Stimulated activated CD4-positive, alpha-beta T cell treated with anti-CD3 and anti-CD28 coated beads, Interleukin-15, amount 100 ng/mL, for 1 hour (primary cell): ENCODE measurements at places on chromosomes 11 and 22.

DNA sequence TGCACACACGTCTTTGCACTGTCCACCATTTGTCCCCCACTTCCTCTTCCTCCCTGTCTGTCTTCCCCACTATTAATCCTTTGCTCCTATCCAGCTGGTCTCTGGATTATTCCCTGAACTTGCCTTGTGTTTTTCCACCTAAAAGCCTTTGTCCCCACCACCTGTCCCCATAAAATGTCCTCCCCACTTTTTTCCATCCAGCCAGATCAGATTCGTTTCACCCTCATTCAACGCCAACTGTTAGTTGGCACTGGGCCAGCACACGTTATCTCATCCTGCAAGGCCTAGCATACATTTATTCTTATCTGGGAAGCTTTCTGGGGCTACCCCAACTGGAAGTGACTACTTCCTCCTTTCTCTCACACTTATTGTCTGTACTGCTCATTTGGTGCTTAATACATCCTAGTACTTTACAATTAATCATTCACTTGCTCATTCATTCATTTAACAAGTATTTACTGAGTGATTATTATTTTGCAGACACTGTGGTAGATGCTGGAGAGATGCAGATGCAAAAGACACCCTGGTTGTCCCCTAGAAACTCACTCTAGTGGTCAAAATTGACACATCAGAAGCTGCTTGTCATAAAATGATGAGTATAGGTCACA lies 96.2 kb downstream of the RASSF10 start:
- no peak for DNase-seq

DNA sequence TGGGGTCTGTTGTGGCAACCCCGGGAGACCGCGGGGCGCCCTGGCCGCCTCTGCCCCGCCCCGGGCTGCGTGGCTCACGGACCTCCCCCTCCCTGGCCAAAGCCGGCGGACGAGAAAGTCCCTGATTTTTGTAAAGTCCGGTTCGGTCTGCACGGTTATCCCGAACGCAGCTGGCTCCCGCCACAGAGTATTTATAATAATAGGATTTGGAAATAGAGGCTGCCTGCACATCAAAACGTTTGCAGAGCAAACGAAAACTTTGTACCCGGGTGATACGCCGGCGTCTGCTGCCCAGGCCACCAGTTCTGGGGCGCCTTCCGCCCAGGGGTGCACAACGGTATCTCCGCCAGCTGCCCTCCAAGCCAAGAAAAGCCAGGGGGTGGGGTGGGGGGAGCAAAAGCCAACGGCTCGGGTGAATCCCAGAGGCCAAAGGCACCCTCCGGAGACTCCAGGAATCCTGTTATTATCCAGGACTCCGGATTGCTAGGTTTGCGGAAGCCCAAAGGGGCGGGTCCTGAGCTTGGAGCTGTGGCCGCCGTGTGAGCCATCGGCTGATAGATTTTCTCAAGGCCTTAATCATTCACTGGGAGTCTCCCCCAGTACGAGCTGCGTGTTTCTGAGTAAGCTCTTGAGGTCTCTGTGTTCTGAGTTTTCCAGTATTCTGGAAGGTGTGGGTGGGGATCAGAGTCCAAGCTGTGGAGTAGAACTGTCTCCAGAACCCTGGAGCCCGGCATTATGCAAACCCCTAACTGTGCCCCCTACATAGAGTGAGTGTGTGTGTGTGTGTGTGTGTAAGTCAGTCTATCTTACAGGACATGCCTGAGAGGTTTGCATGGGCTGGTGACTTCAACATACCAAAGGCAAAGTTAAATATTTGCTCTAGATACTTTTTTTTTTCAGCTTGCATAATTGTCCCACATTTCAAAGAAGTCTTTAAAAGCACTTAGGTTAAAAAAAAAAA lies 673 bp upstream of the SHANK2 start:
- no peak for DNase-seq

DNA sequence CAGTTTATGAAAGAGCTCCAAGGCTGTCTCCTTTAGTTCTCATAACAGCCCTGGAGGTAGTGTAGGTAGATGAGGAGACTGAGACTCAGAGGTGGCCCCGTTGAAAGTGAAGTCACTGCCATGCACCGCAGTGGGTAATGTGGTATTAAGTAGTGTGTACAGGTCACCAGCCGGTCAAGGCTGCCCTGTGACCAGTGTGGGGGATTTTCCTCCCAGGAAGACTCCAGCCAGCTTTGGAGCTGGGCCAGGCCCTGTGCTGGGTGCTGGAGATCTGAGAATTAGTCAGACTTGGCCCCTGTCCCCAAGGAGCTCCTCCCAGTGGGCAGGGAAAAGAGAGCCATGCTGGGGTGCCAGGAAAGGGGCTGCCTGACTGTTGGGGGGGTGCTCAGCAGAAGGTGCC lies 5.3 kb downstream of the OMP start:
- no peak for DNase-seq

DNA sequence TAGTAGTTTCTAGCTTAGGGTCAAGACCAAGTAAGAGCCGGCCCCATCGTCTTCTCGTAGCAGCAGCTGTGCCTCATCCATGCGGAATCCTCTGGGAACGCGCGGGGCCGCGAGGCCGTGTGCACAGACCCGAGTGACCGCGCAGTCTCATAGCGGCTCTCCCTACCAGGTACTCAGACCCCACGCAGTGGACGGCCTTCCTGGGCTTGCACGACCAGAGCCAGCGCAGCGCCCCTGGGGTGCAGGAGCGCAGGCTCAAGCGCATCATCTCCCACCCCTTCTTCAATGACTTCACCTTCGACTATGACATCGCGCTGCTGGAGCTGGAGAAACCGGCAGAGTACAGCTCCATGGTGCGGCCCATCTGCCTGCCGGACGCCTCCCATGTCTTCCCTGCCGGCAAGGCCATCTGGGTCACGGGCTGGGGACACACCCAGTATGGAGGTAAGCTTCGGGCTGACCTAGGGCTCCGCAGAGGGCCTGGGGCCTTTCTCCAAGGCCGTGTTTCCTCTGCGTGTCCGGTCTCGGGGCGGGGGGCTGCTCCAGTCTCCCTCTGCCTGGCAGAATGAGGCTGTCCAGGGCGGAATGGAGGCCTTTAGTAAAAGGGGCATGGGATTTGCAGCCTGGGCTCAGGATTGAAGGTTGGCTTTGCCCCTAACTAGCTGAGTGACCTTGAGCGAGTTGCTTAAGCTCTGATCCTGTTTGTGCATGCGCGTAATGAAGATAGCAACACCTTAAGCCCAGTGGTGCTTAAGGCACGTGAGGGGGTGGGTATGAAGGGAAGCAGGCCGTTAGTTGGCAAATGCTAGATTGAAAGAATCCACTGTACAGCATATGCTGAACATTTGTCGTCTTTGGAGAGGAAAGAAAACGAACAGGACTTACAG lies 48.9 kb downstream of the ST14 start:
- DNase-seq = no peak

DNA sequence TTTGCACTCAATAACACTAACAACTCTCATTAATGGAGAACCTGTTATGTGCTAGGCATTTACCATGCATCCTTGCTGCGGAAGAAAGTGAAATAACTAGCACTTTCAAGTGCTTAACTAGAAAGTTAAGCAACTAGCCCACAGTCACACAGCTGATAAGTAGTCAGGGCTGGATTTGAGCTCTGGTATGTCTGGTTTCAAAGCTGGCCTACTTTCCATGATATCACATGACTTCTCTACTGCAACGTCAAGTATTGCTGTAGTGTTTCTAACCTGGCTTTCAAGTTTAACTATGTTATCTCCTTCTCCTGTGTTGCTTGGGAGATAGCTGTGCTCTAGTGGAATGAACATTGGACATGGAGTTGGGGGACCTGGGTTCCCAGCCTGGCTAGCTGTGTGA lies 12.1 kb downstream of the SLC15A3 start:
- DNase-seq = no peak

- no peak for DNase-seq
These were observed 10.1 kb downstream of the DGCR8 start for GRCh38 chr22:20089977-20090729.

- no peak for DNase-seq
These were observed 9.8 kb downstream of the CYP2R1 start for GRCh38 chr11:14882196-14882595.

DNA sequence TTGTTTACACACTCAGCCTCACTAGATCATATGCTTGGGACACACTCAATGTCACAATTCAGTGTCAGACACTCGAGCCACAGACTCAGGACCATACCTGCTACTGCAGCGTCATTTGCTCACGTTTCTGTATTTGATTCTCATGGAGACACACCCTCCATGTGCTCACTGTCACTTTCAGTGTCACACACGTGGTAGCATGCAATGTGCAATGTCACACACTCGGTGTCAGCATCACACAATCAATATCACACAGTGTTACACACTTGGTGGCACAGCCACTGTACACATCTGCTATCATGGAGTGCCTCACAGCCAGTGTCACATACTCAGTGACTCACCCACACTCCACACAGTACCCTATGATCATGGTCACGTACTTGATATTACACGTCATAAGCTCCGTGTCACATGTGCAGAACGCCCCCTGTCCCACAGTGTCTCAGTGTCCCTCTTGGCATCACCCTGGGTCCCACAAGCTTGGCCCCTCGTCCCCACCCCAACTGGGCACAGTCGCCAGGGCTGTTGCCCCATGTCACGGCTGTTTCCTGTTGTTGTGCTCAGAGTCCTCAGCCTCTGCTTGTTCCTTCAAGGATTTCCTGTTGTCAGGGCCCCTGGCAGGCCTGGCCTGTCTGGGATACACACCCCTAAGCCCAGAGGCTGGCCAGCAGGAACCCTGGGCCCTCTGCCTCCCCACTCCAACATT lies 49.6 kb downstream of the PDE2A start:
- DNase-seq = no peak

DNA sequence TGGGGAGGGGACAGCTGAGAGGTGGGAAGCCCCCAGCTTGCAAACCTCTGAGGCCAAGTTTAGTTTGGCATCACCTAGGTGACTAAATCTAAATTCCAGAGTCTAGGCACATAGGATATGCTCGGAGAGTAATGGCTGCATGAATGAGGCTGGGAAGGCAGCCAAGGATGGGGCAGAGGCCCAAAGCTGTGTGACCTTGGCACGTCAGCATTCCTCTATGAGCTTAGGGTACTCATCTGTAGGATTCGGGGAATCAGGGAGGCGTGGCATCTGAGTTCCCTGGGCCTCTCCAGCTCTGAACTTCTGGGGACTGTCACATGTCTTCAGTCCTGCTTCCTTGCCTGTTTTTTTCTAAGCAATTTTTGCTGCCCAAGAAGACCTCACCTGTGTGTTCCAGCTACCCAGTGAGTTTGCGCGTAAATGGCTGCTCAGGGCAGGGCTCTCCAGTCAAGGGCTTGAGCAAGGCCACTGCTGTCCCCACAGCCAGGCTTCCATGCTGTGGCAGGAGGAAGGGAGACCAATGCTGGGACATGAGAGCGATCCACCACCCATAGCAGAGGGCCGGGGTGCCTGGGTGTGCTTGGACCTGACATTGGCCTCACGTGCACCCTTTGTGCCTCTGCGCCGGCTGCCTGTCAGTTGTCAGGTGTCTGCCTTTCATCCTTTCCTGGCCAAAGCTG lies 13.9 kb downstream of the DAGLA start:
- no peak for DNase-seq

GRCh38 chr11:73528013-73528412 lies 69.9 kb downstream of the FAM168A start:
- no peak for DNase-seq

- no peak for DNase-seq
These were observed 97.3 kb downstream of the COMMD9 start for GRCh38 chr11:36191941-36192340.

GRCh38 chr22:24727218-24727851 lies 47.2 kb downstream of the PIWIL3 start:
- no peak for DNase-seq

DNA sequence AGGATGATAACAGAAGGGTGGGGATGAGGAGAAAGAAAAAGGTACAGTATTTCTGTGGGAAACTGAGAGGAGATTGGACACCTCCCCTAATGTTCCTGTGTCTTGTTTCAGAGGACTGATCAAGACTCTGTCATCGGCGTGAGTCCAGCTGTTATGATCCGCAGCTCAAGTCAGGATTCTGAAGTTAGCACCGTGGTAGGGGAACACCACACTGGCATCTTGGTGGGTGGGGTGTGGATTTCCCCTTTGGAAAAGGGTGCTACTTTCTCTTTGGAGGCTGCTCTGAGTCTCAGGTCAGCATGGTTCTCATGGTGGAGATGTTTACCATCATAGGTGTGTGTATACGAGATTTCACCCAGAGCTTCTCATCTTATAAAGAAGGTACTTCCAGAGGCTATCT lies 25.5 kb downstream of the MADD start:
- no peak for DNase-seq

DNA sequence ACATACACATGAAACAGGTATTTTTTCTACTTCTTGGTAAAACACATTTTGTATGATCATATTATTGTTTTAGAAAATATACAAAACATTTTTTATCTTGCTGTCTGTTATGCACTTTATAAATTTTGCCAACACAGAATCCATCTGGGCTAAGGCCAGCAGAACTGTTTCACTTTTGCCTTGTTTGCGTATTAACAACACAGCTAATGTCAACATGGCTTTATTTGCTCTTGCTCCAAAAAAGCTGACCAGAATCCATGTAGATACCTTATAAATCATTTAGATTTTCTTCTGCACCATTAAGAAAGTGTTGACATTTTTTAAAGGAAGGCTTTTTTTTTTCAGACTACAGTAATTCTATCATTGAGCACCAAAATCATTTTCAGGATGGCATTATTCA lies 58.1 kb upstream of the PGR start:
- DNase-seq = no peak

DNA sequence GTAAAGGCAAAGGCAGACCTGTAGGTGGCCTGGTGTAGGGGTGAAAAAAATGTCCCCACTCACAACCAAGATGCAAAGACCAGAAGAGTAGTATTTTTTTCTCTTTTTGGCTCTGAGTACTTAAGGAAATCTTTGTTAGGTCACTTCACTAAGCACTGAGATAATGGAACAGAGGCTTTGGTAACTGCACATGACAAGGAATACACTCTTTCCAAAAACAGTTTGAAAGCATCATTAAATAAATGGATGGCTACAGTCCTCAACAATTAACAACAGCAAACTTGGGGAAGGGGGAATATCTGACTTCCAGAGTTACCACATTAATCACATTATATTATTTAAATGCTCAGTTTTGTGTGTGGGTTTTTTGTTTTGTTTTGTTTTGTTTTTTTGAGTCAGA lies 26.9 kb upstream of the PGM2L1 start:
- DNase-seq = no peak

DNA sequence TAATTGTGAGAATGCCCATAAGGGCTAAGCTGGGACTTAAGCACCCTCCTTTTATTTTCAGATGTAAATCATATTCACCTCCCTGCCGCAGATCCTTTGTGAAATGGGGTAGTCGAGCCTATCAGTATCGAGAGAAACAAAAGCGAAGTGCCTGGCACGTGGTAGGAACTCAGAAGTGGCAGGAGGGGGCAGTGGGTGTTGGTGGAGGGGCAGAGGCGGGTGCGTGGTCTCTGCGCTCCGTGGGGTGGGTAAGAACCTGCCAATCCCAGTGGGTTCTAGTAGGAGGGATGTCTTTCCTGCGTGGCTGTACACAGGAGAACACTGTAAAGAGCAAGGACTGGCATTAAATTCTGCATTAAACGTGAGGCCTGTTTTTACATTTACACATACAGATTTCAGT lies 21.8 kb upstream of the PARVB start:
- DNase-seq = no peak

GRCh38 chr11:66015936-66016792 lies 4.4 kb downstream of the CST6 start:
- DNase-seq = no peak

- DNase-seq = no peak
These were observed 93.5 kb downstream of the CELSR1 start for GRCh38 chr22:46443850-46444389.

- DNase-seq = no peak
These were observed 612.6 kb downstream of the TBC1D22A start for GRCh38 chr22:47374901-47375575.

- no peak for DNase-seq
These were observed 30.9 kb downstream of the C22orf31 start for GRCh38 chr22:29030618-29031226.
